ENCODE measurements at places on chromosomes 11 and 22. TPM values are rescaled to one million over a fixed set of nuclear protein-coding genes. Genes with fewer than 3 reads are reported as not detected.

The PLA2G3 gene
- total RNA-seq: not detected

The MS4A6A gene
- total RNA-seq: 4.9 TPM

The HEPN1 gene
- total RNA-seq: not detected

The SHISAL1 gene
- not detected for total RNA-seq

The TENM4 gene
- total RNA-seq: not detected

The UPK2 gene
- total RNA-seq: not detected

The RBMXL2 gene
- not detected for total RNA-seq

The OR8A1 gene
- total RNA-seq: not detected

The SAA2 gene
- not detected for total RNA-seq

The NTM gene
- total RNA-seq: not detected

The CDC42EP1 gene
- not detected for total RNA-seq

The MAPK8IP1 gene
- total RNA-seq: 0.86 TPM

The OTOG gene
- total RNA-seq: not detected

The HBB gene
- total RNA-seq: not detected

The CRACR2B gene
- total RNA-seq: not detected

The GAL3ST1 gene
- 2.8 TPM for total RNA-seq

The BTG4 gene
- total RNA-seq: not detected

The MMP8 gene
- not detected for total RNA-seq

The GAB4 gene
- total RNA-seq: not detected

The MS4A12 gene
- not detected for total RNA-seq

The IFITM10 gene
- 1.6 TPM for total RNA-seq

The P2RY2 gene
- not detected for total RNA-seq

The DYNC2H1 gene
- total RNA-seq: 3.9 TPM

All from CD4-positive, alpha-beta memory T cell (primary cell).